Stimulated activated naive CD8-positive, alpha-beta T cell treated with anti-CD3 and anti-CD28 coated beads, Interleukin-15, amount 100 ng/mL, for 72 hours (primary cell): ENCODE measurements at places on chromosomes 11 and 22.

DNA sequence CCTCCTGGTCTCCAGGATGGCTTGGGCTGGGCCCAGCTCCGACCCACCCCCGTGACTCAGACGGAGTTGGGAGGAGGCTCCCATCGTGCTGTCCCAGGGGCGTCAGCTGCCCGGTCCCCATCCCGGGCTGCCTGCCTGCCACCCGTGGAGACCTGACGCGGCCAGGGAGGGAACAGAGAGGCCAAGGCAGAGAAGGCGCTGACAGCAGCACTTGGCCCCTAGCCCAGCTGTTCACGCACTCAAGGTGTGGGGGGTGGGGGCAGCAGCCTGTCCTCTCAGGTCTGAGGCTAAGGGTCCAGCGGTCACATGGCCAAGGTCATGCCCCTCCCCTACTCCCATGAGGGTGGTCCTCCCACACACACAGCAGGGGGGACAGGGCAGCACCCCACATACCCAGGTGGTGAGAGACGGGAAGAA lies 48.6 kb downstream of the ELFN2 start:
- no peak for DNase-seq

DNA sequence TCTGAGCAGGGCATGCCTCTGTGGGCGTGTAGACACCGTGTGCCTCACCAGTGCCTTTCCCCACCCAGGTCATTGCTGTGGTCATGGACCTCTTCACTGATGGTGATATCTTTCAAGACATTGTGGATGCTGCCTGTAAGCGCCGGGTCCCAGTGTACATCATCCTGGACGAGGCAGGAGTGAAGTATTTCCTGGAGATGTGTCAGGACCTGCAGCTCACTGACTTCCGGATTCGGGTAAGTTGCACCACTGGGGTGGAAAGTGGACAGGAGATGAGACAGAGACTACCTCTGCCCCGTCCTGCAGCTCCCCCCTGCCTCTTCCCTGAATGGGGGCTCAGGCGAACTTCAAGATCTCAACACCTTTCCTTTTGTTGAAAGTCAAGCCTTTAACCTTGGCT lies 24.3 kb downstream of the FAM83F start:
- DNase-seq = no peak

- no peak for DNase-seq
These were observed 15.6 kb downstream of the PANX1 start for GRCh38 chr11:94144216-94144615.

- DNase-seq = no peak
These were observed 1.8 kb upstream of the OR10A5 start for GRCh38 chr11:6843670-6844069.

DNA sequence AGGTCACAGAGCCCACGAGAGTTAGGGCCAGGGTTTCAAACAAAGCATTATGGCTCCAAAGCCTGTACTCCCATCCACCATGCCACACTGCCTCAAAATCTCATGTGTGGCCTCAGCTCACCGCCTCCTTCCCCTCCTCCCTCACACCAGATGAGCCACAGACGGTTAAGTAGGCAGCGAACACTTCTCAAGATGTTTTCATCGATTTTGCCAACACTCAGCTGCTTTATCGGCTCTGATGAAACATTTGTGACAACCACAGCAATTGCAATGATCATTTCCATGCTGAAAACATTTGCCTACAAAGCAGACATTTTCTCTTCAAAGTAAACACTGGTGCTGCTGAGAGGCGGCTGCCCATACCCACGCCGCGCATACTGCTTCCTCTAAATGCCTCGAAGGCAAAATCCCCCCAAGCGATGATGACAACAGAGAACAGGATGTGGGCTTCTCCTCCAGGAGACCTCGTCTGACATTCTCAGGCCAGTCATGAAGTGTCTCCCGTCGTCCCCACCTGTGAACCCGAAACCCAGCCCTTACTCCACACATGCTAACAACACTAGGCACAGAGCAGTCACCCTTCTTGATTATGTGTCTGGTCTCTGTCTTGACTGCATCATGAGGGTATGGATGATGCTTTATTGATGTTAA lies 599.2 kb downstream of the SOX6 start:
- DNase-seq = no peak

GRCh38 chr11:134406264-134407185 lies 5.5 kb downstream of the B3GAT1 start:
- DNase-seq = no peak

- DNase-seq = peak; percentile 63
These were observed 817 bp upstream of the IFITM5 start for GRCh38 chr11:299951-300735.

- DNase-seq = no peak
These were observed 125.8 kb downstream of the DDX10 start for GRCh38 chr11:108790501-108791299.

DNA sequence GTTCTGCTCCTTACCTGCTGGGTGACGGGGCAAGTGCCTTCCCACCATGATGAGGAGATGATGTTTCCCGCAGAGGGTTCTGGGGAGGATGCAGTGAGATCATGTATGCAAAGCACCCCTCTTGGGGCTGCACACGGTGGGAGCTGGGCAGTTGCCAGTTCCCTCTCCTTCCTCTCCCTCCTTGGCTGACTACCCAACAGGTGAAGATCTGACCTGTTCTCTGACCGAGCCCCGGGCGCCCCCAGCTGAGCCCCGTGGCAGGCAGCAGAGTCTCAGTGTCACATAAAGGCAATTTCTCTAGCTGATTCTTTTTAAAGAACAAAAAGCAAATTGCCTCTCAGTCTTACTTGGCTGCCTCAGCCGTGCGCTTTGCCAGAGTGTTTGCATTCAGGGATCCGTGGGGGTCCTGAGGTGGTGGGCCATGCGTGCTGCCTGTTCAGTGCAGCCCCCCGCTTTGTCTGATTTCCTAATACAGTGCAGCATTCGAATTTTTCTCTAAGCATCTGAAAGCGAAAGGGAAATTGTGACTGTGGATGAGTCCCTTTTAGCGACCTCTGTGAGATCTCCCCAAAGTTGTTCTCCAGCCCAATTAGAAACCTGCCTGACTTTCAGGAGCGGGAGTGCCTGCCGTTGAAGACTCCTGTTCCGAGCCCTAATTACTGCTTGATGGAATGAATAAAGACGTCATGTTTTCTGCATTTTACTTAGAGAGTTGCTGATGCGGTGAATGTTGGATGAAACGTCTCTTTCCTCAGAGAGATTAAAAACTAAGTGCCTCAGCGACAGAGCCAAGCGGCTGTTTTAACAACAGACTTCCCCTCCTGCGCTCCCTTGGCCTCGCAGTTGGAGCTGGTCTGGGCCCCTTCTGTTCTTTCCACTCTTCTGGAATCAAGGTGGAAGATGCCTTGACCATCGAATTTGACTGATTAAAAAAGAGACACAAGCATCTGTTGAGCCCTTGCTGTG lies 86.0 kb downstream of the GRIK4 start:
- no peak for DNase-seq

GRCh38 chr11:1460986-1461825 lies 25.4 kb downstream of the MOB2 start:
- DNase-seq = no peak

DNA sequence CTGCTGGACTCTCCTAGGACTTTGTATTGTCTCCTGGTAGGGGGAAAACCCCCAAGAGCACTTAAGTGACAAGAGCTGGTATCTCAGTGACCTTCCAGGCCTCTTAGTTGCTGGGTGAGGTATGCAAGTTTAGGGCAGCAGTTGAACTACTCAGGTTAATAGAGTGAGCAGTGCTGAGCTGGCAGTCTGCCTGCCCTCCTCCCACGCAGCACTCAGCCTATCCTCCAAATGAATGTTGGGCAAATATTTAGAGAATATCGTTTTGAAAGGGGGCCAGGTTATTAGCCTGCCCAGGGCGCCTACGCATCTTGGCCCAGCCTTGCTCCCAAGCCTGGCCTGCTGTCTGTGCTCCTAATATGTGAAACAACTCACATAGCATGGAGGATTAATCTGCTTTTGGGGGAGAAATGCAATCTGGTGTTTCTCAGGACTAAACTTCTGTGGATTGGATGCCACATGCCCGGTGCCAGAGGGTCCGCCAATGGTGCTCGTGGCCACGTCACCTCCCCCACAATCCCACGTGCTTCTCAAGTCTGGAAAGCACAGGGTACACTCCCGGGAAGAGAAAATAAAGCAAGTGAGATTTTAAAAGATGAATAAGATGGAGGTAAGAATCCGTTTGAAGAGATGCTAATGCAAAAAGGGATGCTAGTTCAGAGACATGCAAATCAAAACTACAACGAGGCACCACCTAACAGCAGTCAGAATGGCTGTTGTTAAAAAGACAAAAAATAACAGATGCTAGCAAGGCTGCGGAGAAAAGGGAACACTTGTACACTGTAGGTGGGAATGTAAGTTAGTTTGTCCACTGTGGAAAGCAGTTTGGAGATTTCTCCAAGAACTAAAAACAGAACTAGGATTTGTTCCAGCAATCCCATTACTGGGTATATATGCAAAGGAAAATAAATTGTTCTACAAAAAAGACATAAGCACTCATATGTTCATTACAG lies 67.7 kb downstream of the SPON1 start:
- no peak for DNase-seq

DNA sequence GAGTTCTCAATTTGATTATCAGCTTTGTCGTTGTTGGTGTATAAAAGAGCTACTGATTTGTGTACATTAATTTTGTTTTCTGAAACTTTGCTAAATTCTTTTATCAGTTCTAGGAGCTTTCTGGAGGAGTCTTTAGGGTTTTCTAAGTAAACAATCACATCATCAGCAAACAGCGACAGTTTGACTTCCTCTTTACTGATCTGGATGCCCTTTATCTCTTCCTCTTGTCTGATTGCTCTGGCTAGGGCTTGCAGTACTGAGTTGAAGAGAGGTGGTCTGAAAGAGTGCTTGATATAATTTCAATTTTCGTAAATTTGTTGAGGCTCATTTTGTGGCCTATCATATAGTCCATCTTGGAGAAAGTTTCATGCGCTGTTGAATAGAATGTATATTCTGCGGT lies 213.0 kb downstream of the DLG2 start:
- no peak for DNase-seq

- no peak for DNase-seq
These were observed 1425.8 kb downstream of the TBC1D22A start for GRCh38 chr22:48188231-48188721.

GRCh38 chr22:22748297-22748743 lies 103.9 kb downstream of the GGTLC2 start:
- peak; percentile 25 for DNase-seq

DNA sequence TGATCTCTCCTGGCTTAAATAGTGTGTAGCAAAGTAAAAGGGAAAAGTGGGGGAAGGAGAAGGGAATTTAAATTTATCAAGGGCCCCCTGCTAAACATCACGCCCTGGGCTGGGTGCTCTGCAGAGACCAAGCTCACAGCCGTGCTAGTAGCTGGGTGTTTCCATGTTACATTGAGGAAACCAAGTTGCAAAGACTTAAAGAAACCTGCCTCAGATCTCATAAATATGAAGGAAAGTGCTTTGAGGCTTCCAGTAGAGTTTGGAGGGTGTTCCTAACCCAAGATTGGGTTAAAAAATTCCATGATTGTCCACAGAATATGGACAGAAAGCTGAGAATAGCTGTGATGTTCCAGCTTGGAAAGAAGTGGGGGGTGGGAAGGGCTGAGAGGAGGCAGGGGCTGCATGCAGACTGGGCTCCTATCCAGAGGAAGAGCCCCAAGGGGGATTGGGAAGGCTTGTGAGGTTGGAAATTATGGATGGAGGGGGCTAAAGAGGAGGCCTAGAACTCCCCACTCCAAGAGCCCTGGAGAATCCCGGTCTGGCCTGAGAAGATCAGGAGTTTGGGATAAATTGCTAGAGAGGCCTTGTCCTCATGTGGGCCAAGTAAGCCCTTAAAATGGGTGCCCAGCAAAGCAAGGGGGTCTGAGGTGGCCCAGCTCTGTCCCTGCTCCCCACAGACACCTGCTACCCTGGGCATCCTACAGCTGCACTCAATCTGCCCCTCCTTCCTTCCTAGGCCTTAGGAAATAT lies 25.0 kb upstream of the OAF start:
- DNase-seq = no peak

DNA sequence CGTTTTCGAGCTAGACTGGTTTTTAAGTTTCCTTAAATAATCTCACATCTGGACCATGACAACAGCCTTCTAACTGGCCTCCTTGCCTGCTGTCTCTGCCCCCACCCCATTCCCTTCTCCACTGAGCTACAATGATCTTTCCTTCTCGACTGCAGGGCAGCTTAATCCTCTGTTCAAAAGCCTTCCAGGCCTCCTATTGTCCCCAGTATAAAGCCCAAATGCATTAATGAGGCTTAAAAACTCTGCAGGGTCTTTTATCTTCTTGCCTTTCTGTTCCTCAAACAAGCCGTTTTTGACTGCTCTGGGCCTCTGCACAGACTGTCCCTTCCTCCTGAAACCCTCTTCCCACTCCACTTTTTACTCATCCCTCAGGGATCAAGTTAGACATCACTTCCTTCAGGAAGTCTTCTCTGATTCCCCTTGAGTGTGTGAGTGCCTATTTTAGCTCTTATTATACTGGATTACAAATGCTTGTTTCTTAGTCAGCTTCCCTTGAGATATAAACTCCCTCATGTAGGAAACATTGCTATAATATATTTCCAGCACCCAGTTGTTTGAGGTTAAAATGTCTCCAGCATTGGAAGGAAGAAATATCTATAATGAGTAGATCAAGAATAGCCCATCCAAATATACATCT lies 23.6 kb upstream of the PAMR1 start:
- DNase-seq = no peak

DNA sequence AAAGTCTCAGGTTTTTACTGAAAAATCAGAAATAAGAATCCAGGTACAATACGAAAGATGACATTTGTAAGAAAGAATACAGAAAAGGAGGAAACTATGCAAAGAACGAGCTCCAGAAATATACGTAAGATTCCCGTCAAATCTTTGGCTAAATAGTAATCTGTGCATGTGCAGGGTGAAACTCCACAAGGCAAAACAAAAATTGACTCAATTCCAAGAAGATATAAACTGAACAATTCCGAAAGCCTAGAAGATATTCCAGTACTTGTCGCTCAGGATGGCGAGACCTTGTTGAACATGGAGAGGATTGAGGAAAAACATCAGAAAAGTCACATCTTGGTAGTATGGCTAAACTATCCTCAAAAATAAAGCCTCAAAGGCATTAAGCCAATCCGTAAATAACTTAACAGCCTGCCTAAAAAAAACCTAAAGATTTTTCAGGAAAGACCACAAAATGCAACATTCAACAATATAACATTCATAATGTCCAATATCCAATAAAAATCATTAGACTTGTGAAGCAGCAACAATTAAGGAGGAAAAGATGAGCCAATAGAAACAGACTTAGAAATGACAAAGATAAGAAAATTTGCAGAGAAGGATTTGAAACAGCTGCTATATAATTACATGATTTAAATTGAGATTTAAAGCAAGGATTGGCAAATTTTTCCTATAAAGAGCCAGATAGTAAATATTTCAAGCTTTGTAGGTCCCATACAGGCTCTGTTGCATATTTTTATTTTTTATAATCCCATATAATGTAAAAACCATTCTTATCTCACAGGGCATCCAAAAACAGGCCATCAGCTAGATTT lies 166.4 kb upstream of the UBASH3B start:
- no peak for DNase-seq

- no peak for DNase-seq
These were observed 4.0 kb downstream of the FTH1 start for GRCh38 chr11:61963282-61964057.

GRCh38 chr11:132334769-132335280 lies 964.4 kb downstream of the NTM start:
- no peak for DNase-seq

- no peak for DNase-seq
These were observed 627.0 kb downstream of the KCNA4 start for GRCh38 chr11:29389793-29390192.

- no peak for DNase-seq
These were observed 5.1 kb downstream of the ACCS start for GRCh38 chr11:44071157-44071556.

- no peak for DNase-seq
These were observed 30.5 kb downstream of the LRRC10B start for GRCh38 chr11:61539006-61539405.

GRCh38 chr11:95219599-95219998 lies 11.4 kb downstream of the SESN3 start:
- no peak for DNase-seq
